Foreskin keratinocyte (primary cell): ENCODE measurements at places on chromosomes 4 and X.

GRCh38 chrX:110803506-110803905 is 7.9 kb upstream of the CHRDL1 start:
- peak; percentile 0 for DNase-seq

GRCh38 chrX:114500622-114501021 is 83.3 kb upstream of the HTR2C start:
- no peak for DNase-seq

- DNase-seq = no peak
These were observed 34.5 kb downstream of the TSPAN7 start for GRCh38 chrX:38595801-38596200.

DNA sequence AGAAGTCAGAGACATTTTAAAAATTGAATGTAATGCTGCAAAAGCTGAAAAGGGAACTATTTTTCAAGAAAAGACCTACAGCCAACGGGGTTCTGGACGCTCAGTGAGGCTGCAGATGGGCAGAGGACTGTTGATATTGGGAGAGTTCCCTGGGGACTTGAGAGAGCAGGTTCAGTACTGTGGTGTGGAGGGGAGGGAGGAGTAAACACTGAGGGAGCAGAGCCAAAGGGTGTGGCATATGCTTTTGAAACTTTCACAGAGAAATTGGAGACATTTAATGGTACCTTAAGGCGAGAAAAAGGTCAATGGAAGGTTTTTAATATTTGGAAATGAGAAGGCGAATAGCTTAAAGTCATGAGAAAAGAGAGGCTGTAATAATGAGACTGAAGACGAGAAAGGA is 62.2 kb upstream of the GPM6A start:
- no peak for DNase-seq

DNA sequence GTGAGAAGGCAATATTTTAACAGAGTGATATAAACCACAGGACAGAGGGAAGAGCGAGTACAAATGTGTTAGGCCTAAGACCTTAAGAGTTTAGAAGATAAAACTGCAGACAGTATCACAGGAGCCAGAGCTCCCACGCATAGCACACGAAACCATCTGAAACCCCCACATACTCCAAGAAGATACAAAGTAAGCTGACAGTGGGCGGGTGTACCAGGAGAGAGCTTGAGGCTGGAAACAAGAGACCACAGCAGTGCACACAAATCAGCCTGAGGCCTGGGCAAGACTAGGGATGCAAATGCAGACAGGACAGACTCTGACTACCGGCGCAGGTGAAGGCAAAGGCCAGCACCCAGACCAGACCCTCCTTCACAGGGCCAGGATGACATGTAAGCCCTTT is 54.1 kb upstream of the ARHGAP24 start:
- no peak for DNase-seq

- no peak for DNase-seq
These were observed 260.3 kb downstream of the PPP3CA start for GRCh38 chr4:101086801-101087586.
